Hair follicle dermal papilla cell (primary cell): ENCODE measurements at places on chromosomes 1 and 21. TPM values are rescaled to one million over a fixed set of nuclear protein-coding genes. Genes with fewer than 3 reads are reported as not detected.

Gene OR2G3
- not detected in 2 replicates for total RNA-seq

Gene NLRP3
- total RNA-seq: 0.16 and 0.24 TPM in 2 replicates

Gene RCC2
- 41.7 and 54.5 TPM in 2 replicates for total RNA-seq

Gene CSF3R
- 0.97 TPM in 1 of 2 replicates, not detected in the other for total RNA-seq

Gene ATP5IF1
- 37.8 and 58.9 TPM in 2 replicates for total RNA-seq

Gene KCNT2
- 1.8 and 4.7 TPM in 2 replicates for total RNA-seq

Gene ATP6V1G3
- total RNA-seq: not detected in 2 replicates

Gene CHI3L1
- 2.7 and 11.0 TPM in 2 replicates for total RNA-seq

Gene KCNJ9
- total RNA-seq: not detected in 2 replicates

Gene MROH9
- total RNA-seq: 0.36 TPM in 1 of 2 replicates, not detected in the other

Gene IVL
- not detected in 2 replicates for total RNA-seq

Gene ANKRD34A
- 1.3 and 1.6 TPM in 2 replicates for total RNA-seq

Gene TNFRSF4
- 0.24 TPM in 1 of 2 replicates, not detected in the other for total RNA-seq

Gene ZRANB2
- 48.0 and 52.1 TPM in 2 replicates for total RNA-seq

Gene SERTAD4
- 13.0 and 25.7 TPM in 2 replicates for total RNA-seq

Gene SDC3
- total RNA-seq: 172 and 175 TPM in 2 replicates

Gene FBXO2
- 1.8 and 2.4 TPM in 2 replicates for total RNA-seq

Gene FCRL5
- not detected in 2 replicates for total RNA-seq

Gene ERG
- not detected in 2 replicates for total RNA-seq

Gene KRTAP13-2
- not detected in 2 replicates for total RNA-seq

Gene RAB42
- 14.6 and 15.9 TPM in 2 replicates for total RNA-seq

Gene LYPD8
- total RNA-seq: not detected in 2 replicates

Gene ETV3L
- total RNA-seq: not detected in 2 replicates

Gene SPRR2B
- not detected in 2 replicates for total RNA-seq

Gene AMY1B
- total RNA-seq: not detected in 2 replicates

Gene HTR6
- 0.12 TPM in 1 of 2 replicates, not detected in the other for total RNA-seq

Gene IQGAP3
- 6.5 and 7.7 TPM in 2 replicates for total RNA-seq

Gene ANKRD45
- total RNA-seq: 0.16 and 0.36 TPM in 2 replicates

Gene IL22RA1
- total RNA-seq: 0.12 TPM in 1 of 2 replicates, not detected in the other

Gene OR2T35
- not detected in 2 replicates for total RNA-seq

Gene PLA2G2D
- not detected in 2 replicates for total RNA-seq

Gene EFNA3
- 0.81 and 0.97 TPM in 2 replicates for total RNA-seq

Gene TMEM82
- total RNA-seq: not detected in 2 replicates

Gene OR2T6
- total RNA-seq: not detected in 2 replicates

Gene PRDM16
- 0.32 and 0.85 TPM in 2 replicates for total RNA-seq

Gene CLEC20A
- not detected in 2 replicates for total RNA-seq

Gene C1QB
- not detected in 2 replicates for total RNA-seq

Gene EPRS1
- total RNA-seq: 140 and 151 TPM in 2 replicates

Gene ANGPTL1
- 0.32 and 1.1 TPM in 2 replicates for total RNA-seq
